AG10803 (cell line): ENCODE measurements at places on chromosomes 7 and 10.

DNA sequence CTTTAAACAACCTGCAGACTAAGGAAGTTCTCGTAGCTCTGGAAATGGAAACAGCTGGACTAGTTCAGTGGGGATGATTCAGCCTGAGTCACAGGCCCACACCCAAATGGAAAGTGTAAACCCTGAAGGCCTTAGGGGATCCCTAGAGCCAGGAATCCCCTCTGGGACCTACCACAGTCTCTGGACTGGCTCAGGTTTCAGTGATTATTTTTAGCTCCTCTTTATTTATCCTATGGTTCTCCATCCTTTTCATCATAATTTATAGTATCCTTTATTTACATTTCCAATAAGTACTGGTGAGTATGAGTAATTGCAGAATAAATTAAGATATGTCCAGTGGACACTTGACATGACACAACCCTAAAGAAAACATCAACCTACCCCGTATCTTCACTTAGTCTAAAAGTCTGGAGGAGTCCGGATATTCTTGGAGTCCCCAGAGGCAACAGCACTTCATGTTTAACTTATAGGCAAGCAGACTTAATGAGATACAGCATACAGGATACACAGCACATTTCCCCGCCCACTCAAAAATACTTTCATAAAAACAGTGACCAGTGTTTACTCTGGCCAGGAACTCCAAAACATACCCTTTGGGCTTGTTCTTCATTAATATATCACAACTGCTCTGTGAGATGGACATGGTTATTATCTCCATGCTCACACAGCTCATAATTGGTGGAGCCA is 28.4 kb upstream of the SEMA3E start:
- peak; percentile 73 for DNase-seq

DNA sequence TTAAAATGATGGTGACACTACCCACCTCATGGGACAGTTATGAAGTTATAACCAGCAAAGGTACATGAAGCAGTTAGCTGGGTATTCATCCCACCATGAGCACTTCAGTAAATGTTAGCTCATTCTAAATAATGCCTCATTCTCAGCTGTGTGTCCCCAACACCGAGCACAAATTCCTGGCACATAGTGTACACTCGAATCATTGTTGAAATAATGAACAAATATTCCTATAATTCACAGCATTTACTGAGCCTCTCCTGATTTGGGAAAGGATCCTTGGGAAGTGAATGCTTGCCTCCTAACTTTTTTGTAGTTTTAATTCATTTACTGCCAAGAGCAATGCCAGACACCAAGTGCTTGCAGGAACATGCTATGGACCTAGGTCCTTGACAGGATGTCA is 235.2 kb downstream of the DGKI start:
- no peak for DNase-seq

DNA sequence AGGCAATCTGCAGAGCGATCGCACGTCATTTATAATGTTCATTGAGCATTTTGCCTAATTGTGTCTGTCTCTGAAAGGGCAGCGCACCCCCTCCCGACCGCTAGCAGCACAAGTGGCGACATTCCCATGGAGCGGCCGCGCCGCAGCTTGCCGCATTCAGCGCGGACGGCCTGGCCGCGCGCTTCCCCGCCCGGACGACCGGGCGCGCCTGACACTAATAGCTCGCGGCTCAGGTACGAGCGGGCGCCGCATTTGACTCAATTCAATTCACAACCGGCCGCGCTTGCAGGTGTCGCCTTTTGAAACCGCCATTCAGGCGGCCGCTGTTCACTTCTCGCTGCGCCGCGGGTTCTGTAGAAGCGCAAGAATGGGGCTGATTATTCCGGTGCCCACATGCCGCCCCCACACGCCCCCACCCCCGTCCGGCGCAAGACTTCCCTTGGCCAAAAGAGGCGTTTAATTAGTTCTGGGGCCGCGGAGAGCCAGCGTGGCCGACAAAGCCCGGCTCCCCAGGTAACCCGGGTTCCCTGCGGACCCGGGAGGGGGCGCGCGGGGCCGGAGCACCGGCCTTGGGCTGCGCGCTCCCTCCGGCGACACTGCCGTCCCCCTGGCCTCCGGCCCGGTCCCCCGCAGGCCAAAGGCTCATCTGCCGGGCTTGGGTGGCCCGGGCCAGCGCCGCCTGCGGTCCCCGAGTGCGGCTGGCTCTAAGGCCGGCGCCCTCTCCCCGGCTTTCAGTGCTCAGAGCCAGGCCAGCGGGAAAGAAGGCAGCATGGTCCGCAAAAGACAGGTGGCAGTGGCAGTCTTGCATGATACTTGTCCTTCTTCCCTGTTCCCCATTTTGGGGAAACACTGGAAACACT is 18.7 kb upstream of the PTF1A start:
- no peak for DNase-seq

GRCh38 chr10:129918401-129918800 is 45.7 kb downstream of the EBF3 start:
- DNase-seq = no peak

DNA sequence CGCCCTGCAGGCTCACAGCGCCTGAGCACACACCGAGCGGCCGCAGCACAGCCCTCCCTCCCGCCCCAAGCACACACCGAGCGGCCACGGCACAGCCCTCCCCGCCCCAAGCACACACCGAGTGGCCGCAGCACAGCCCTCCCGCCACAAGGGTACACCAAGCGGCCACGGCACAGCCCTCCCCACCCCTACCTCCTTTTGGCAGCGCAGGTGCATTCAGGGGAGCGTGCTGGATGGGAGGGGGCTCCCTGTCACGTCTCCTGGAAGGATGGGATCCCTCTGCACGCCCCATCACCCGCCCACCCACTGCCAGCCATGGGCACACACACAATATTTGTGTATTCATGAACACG is 482.6 kb downstream of the DNAJB6 start:
- DNase-seq = no peak

DNA sequence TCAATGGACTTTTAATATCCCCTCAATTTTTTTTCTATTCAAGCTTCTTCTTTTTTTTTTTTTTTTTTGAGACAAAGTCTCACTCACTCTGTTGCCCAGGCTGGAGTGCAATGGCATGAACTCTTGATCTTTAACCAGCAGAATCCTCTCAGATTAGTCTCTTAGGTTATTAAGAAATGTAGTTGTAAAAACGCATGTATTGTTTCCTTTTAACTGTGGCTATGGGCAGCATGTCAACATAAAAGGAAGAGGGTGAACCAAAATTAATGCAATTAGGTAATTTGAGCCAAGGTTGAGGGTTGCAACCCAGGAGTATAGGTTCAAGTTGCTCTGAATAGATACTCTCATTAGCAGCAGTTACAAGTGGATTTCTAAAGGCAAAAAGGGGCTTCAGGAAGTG is 4.3 kb upstream of the GSTO1 start:
- DNase-seq = no peak

DNA sequence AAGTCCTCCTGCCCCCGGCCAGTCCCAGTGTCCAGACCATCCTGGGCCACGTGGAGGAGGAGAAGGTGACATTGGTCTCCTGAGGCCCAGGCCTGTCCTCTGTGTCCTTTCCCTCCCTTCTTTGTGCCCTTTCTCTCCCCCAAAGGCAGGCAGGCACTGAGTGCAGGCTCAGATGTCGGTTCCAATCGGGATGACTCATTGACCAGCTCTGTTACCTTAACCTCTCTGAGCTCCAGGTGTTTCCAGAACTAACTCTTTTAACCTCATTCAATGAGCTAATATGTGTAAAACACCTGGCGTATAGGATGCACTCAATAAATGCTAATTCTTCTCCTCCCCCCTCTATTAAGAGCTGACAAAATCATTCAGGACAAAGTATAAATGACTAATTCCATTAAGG is 25.7 kb downstream of the MACROH2A2 start:
- DNase-seq = no peak

GRCh38 chr10:64265961-64266360 is 744.8 kb downstream of the REEP3 start:
- no peak for DNase-seq

DNA sequence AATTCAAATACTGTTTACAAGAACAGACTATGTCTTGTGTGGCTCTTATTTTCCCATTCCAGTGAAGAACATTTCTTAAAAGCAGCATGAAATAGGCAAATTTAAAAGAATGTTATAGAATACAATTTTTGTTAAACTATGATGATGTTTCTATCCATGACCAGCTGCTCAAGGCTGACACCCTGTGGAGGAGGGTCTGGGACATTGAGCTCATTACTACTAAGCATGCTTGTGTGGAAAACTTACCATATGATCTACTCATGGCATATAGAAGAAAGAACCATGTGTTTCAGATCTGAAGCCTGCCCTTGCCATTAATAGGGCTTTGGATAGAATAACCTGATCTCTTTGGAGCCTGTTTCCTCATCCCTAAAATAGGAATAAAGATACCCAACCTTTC is 125.0 kb downstream of the FOXP2 start:
- DNase-seq = peak; percentile 9

DNA sequence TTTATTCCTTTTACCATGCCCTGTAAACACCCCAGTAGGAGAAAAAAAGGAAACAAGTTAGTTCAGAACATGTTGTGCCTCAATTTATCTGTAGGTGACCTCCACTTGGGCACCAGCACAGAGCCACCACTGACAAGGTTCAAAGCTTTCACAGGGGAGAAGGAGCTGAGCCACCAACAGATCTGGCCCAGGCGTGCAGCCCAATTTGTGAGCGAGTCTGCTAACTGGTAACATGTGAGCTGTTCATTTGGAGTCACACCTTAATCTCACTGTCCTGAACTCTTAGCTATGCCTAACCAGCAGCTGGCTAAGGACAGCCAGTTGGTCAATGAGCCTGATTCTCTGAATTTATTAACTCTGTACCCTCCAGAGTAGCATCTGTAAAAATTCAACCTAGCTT is 78.4 kb upstream of the CAMK2B start:
- no peak for DNase-seq

DNA sequence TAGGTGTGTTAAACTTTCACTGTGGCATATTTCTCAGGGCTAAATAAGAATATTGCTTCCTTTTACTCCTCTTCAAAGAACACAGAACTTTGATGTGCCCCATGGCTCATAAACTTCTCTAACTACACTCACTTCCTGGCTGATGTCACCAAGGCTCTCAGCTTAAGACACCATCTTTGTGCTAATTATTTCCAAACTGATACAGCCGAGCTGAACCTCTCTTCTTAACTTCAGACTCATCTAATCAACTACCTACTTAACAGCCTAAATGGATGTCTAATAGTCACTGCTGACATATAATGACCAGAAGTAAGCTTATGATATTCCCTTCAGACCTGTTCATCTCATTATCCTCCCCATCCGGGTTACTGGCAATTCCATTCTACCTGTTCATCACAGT is 3.6 kb downstream of the C10orf67 start:
- no peak for DNase-seq

DNA sequence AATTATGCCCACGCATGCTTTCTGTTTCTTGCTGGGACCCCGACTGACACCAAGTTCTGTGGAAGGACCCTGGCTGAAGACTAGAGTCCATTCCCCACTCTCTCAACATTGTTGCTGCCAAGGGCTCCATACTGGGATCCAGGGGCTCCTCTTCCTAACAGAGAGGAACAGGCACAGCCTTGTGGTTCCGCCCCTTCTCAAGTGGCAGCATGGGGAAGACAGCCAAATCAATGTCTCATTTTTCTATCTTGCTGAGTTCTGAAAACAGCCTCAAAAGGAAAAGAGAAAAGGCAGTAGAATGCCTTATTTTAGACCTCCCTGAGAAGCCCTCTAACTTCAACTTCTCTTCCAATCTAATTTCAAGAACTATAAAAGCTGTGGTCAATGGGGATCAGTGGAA is 23.7 kb upstream of the LAMB1 start:
- DNase-seq = no peak

- no peak for DNase-seq
Measured at GRCh38 chr10:58278274-58278961, 9.5 kb downstream of the CISD1 start.

DNA sequence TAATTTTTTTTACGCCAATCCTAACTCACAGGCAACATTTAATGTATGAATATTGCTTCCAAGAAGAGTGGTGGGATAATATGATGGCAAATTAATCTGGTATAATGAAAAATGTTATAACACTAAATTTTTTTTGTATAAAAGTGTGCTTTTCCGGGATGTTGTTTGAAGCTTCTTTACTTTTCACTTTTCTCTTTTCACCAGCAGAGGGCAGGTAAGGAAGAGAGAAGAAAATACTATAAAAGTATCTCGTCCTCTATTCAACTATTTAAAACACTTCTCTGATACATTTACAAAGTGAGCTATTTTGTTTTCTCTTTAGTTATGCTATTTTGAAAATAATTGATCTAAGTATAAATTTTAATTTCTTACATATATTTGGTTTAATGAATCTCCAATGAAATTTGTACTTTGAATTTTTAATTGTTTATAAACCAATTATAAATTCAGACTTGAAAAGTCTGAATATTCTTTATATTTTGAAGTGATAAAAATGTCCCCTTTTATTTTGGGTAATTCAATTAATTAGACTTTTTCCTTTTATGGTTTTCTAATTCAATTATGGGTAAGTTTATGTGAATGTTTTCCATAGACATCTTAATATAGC is 20.7 kb upstream of the CFTR start:
- DNase-seq = peak; percentile 20

- DNase-seq = no peak
Measured at GRCh38 chr10:15320522-15321203, 50.4 kb downstream of the FAM171A1 start.

GRCh38 chr7:46744957-46745706 is 824.1 kb upstream of the IGFBP3 start:
- no peak for DNase-seq

- DNase-seq = no peak
Measured at GRCh38 chr7:83697804-83698530, 49.0 kb upstream of the SEMA3E start.

DNA sequence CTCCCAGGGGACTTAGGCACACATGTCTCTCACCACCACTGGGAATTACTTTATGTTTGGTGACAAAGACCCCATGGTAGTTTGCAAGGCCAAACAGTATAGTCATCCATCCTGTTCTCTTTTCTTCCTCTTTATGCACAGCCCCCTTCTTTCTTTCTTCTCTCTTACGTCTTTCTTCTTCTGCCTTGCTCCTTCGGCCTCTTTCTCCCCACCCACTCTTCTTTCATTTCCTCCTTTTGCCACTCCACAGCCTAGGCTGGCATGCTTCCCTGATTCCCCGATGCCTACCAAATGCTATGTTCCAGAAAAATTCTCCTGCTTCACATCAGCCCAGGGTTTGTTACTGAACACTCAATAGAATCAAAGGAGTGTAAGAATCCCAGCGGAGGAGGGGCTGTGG is 62.4 kb upstream of the MKLN1 start:
- no peak for DNase-seq

- DNase-seq = peak; percentile 84
Measured at GRCh38 chr7:92797284-92797683, 39.1 kb downstream of the CDK6 start.

- DNase-seq = no peak
Measured at GRCh38 chr10:43391496-43391895, 17.5 kb downstream of the HNRNPF start.

DNA sequence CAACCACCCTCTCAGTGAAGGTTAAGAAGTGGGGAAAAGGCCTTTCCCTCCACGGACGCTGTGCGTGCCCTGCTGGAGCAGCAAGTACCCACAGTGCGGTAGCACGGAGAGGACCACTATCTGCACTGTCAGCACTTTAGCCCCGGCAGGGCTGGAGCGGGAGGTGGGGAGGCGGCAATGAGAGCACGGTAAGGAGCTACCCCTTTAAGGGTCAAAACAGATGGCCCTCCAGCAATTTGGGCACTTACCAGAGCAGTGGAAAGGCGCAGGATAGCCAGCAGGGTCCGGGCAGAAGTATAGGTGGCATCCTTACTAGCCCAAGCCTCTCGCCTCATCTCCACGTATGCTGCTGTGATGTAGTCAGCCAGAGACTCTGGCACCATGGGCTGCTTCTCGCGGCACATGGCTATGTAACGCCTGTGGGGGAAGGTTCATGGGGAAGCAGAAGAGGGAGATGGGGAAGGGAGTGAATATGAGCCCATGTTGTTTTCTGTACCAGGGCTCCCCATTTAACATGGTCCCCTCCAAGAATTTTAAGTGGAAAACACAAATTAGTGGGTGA is 5.2 kb downstream of the COPS6 start:
- DNase-seq = no peak
